Esophagus squamous epithelium (tissue), 5 donors: ENCODE measurements at places on chromosomes 5 and 9.
A peak's percentile ranks its signal among the peaks of the same experiment; 100 is the strongest.

DNA sequence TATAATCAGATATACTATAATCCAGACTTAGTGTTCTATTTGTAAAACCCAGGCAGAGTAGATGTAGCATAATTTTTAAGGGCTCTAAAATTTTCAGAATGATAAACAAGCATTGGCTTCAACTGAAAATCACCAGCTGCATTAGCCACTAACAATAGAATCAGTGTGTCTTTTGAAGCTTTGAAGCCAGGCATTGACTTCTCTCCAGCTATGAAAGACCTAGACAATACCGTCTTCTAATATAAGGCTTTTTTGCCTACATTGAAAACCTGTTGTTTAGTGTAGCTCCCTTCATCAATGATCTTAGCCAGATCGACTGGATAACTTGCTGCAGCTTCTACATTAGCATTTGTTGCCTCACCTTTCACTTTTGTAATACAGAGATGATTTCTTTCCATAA is 1877.3 kb upstream of the ACO1 start:
- H3K27ac ChIP-seq = no peak overlapping the region
- no peak overlapping the region for H3K4me3 ChIP-seq

DNA sequence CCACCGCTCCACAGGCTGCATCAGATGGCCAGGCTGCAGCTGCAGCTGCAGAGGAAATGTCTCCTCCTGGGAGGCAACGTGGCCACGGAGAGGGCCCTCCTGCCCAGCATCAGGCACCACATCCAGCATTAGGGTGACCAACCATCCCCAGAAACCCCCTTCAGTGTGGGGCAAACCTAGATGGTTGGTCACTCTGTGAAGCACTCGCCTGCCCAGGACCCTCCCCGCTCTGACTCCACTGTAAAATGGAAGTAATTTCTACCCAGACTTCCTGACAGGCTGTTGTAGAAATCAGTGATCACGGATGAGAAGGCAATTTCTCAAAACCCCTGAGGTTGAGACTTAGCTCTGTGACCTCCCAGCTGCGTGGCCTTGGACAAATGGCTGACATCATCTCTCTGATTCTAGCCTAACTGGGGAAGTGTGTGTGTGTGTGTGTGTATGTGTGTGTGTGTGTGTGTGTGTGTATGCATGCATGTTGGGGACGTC is 31.6 kb downstream of the B4GALT1 start:
- no peak overlapping the region for H3K4me3 ChIP-seq
- no peak overlapping the region for H3K27ac ChIP-seq
- no peak for DNase-seq
- H3K36me3 ChIP-seq = peaks cover 44% of the 10 kb centered on the region

- peaks cover 89% of the 10 kb centered on the region for H3K36me3 ChIP-seq
- DNase-seq = no peak
- H3K4me3 ChIP-seq = no peak overlapping the region
- H3K4me1 ChIP-seq = peaks cover 6% of the 10 kb centered on the region
- no peaks in the 10 kb centered on the region for H3K27me3 ChIP-seq
Measured at GRCh38 chr5:138569782-138570181, 5.4 kb downstream of the HSPA9 start.

- H3K4me1 ChIP-seq = peaks cover 44% of the 10 kb centered on the region
- peak overlapping the region; percentile 25 for H3K27ac ChIP-seq
- no peaks in the 10 kb centered on the region for H3K27me3 ChIP-seq
- H3K36me3 ChIP-seq = no peaks in the 10 kb centered on the region
- no peak overlapping the region for H3K4me3 ChIP-seq
Measured at GRCh38 chr9:127049044-127049443, 73.4 kb downstream of the ANGPTL2 start.

- H3K27ac ChIP-seq = no peak overlapping the region
- H3K4me1 ChIP-seq = no peaks in the 10 kb centered on the region
- H3K4me3 ChIP-seq = no peak overlapping the region
- H3K27me3 ChIP-seq = no peaks in the 10 kb centered on the region
- no peaks in the 10 kb centered on the region for H3K36me3 ChIP-seq
- DNase-seq = no peak
Measured at GRCh38 chr5:120817044-120817985, 353.2 kb downstream of the PRR16 start.

GRCh38 chr9:92187989-92188714 is 72.9 kb upstream of the SPTLC1 start:
- DNase-seq = no peak
- no peak overlapping the region for H3K4me3 ChIP-seq
- H3K27ac ChIP-seq = no peak overlapping the region
- no peaks in the 10 kb centered on the region for H3K27me3 ChIP-seq

DNA sequence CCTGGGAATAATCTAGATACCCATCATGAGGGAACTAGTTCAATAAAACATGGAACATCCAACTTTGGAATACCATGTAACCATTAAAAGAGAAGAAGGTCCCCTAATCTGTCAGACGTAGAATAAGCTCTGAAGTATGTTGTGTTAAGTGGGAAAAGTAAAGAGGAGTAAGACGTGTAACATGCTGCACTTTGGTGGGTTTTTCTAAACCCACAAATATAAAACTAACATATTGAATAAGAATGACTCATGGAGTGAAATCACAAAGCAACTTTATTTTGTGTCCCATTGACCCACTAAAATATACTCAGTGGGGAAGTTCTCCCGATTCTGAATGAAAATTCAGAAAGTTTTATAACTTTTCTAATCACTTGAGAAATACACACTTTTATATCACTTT is 67.9 kb upstream of the PIK3R1 start:
- no peak for DNase-seq
- no peaks in the 10 kb centered on the region for H3K27me3 ChIP-seq
- H3K27ac ChIP-seq = no peak overlapping the region
- no peaks in the 10 kb centered on the region for H3K36me3 ChIP-seq

GRCh38 chr9:36870960-36871359 is 163.1 kb downstream of the PAX5 start:
- no peak overlapping the region for H3K4me3 ChIP-seq
- H3K4me1 ChIP-seq = no peaks in the 10 kb centered on the region
- no peak for DNase-seq
- H3K36me3 ChIP-seq = no peaks in the 10 kb centered on the region
- H3K27ac ChIP-seq = no peak overlapping the region

- peaks cover 6% of the 10 kb centered on the region for H3K4me1 ChIP-seq
- no peaks in the 10 kb centered on the region for H3K27me3 ChIP-seq
- H3K36me3 ChIP-seq = no peaks in the 10 kb centered on the region
- H3K4me3 ChIP-seq = no peak overlapping the region
- DNase-seq = no peak
Measured at GRCh38 chr5:159982421-159983173, 26.3 kb upstream of the TTC1 start.

DNA sequence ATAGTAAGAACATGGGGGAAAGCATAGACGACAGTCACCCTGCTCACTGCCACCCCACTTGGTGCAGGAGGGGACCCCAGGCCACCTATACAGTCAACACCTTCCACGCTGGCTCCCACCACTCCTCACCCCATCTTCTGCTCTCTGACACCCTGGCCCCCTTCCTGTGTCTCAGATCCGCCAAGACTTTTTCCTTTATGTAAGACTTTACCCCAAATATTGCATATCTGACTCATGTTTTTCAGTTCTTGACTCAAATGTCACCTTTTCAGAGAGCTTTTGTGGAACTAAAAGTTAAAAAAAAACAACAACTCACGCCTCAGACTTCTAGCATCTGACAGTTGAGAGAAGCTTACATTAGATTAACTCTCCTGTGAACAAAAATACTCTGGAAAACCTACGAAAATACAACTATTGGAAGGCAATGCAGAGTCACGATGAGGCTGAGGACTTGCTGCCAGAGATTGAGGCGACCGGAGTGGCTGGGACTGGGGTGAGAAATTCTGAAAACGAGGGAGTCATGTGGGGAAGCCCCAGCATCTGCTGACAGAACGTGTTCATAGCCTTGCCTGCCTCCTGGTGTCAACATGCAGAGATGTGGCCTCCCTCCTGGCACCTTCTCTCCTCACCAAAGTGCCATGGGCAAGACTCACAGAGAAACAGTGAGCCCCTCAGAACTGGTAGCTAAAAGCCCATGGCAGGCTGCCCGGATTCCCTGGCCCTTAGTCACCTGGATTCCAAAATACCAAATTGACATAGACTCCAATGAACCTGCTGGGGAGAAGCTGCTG is 22.4 kb upstream of the FCN2 start:
- no peaks in the 10 kb centered on the region for H3K27me3 ChIP-seq
- H3K4me1 ChIP-seq = no peaks in the 10 kb centered on the region
- H3K36me3 ChIP-seq = no peaks in the 10 kb centered on the region
- DNase-seq = no peak

DNA sequence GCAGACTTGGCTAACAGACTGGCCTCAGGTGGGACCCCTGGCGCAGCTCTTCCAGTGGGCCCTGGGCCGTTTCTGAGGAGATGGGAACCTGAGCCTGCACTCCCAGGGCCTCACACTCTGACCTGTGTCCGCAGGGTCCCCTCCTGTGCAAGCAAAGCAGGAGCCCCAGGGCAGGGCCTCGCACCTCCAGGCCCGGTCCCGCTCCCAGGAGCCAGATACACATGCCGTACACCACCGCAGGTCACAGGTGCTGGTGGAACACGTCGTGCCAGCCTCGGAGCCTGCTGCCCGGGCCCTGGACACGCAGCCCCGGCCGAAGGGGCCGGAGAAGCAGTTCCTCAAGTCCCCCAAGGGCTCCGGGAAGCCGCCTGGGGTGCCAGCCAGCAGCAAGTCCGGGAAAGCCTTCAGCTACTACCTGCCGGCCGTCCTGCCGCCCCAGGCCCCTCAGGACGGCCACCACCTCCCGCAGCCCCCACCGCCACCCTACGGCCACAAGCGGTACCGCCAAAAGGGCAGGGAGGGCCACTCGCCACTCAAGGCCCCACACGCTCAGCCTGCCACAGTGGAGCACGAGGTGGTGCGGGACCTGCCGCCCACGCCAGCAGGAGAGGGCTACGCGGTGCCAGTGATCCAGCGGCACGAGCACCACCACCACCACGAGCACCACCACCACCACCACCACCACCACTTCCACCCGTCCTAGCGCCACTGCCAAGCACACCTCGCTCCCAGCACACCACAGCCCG is 29.2 kb downstream of the NKD2 start:
- no peak for DNase-seq
- H3K36me3 ChIP-seq = no peaks in the 10 kb centered on the region
- H3K27me3 ChIP-seq = peaks cover 8% of the 10 kb centered on the region
- H3K4me3 ChIP-seq = no peak overlapping the region
- H3K27ac ChIP-seq = no peak overlapping the region

GRCh38 chr5:131589510-131590348 is 45.3 kb downstream of the RAPGEF6 start:
- H3K4me1 ChIP-seq = peaks cover 5% of the 10 kb centered on the region
- DNase-seq = no peak
- no peaks in the 10 kb centered on the region for H3K36me3 ChIP-seq
- H3K27me3 ChIP-seq = no peaks in the 10 kb centered on the region
- no peak overlapping the region for H3K27ac ChIP-seq
- H3K4me3 ChIP-seq = no peak overlapping the region

DNA sequence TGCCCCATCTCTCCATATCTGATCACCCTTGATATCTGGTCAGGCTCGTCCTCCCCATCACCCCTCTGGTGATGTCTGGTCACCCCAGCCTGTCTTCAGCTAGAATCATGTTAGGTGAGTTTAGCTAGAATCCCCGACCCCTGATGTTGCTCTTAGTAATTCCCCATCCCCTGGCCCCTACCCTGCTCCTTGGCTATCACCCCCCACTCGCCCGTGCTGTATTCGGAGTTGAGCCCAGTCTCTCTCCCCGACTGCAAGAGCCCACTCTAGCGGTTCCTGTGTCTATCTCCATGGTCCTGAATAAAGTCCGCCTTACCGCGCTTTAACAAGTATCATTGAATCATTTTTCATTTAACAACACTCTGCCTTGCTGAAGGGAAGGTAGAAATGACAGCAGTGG is 33.7 kb downstream of the ADAMTS2 start:
- no peaks in the 10 kb centered on the region for H3K4me1 ChIP-seq
- H3K4me3 ChIP-seq = no peak overlapping the region
- DNase-seq = no peak

DNA sequence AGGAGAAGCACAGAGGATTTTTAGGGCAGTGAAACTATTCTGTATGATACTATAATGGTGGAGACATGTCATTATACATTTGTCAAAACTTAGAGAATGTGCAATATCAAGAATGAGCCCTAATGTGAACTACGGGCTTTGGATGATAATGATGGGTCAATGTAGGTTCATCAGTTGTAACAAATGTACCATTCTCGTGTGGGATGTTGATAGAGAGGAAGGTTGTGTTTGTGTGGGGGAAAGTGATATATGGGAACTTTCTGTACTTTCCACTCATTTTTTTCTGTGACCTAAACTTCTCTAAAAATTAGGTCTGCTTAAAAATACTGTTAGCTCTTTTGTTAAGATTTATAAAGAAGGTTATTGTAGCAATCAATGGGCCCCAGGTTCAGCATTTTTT is 138.9 kb downstream of the SPATA31D1 start:
- H3K4me3 ChIP-seq = no peak overlapping the region
- DNase-seq = no peak
- no peaks in the 10 kb centered on the region for H3K36me3 ChIP-seq

DNA sequence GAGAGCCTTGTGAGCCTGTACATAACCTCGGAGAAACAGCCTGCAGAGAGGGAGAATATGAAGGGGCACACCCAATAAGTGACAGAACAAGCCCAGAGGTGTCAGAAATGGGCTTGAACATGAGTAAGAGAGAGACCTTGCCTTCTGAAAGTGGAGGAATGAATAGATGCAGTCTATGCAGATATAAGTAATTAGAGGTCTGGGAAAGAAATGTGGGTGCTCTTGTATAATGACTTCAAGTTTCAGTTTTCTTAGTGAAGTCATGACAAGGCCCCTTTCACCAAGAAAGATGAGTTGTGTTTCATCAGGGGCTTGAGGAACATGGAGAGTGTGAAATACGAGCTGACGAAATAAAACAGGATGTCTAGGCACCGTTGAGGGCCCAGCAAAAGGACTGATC is 15.1 kb downstream of the GRAMD2B start:
- no peak for DNase-seq
- H3K27ac ChIP-seq = no peak overlapping the region
- H3K4me1 ChIP-seq = no peaks in the 10 kb centered on the region
- no peaks in the 10 kb centered on the region for H3K27me3 ChIP-seq
- no peak overlapping the region for H3K4me3 ChIP-seq

GRCh38 chr9:89749500-89750116 is 144.8 kb downstream of the GADD45G start:
- H3K4me3 ChIP-seq = no peak overlapping the region
- DNase-seq = no peak
- no peaks in the 10 kb centered on the region for H3K4me1 ChIP-seq
- H3K27ac ChIP-seq = no peak overlapping the region
- no peaks in the 10 kb centered on the region for H3K27me3 ChIP-seq
- H3K36me3 ChIP-seq = no peaks in the 10 kb centered on the region

DNA sequence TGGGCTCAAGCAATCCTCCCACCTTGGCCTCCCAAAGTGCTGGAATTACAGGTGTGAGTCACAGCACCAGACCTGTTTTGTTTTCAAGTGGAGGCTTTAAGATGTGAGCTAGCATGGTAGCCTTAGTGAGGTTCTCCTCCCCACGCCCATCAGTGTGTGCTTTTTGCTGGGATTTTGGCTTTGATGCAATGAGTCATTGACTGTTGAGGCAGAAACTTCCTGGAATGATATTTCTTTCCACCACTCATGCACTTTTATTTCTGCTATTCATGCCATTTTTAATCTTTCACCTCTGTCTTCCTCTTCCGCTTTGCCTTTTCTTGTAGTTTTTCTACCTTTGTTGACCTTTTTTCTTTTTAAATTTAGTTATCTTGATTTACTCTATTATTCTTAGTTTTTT is 4.2 kb upstream of the NFIL3 start:
- H3K27me3 ChIP-seq = no peaks in the 10 kb centered on the region
- no peak overlapping the region for H3K4me3 ChIP-seq
- no peak for DNase-seq
- no peaks in the 10 kb centered on the region for H3K36me3 ChIP-seq
- peak overlapping the region; percentile 43 for H3K27ac ChIP-seq

GRCh38 chr5:74717596-74717995 is 32.6 kb downstream of the HEXB start:
- H3K4me3 ChIP-seq = no peak overlapping the region
- H3K27me3 ChIP-seq = no peaks in the 10 kb centered on the region
- DNase-seq = no peak
- no peak overlapping the region for H3K27ac ChIP-seq
- H3K4me1 ChIP-seq = no peaks in the 10 kb centered on the region
